ENCODE measurements at places on chromosomes 3 and 15.
A peak's percentile ranks its signal among the peaks of the same experiment; 100 is the strongest.

DNA sequence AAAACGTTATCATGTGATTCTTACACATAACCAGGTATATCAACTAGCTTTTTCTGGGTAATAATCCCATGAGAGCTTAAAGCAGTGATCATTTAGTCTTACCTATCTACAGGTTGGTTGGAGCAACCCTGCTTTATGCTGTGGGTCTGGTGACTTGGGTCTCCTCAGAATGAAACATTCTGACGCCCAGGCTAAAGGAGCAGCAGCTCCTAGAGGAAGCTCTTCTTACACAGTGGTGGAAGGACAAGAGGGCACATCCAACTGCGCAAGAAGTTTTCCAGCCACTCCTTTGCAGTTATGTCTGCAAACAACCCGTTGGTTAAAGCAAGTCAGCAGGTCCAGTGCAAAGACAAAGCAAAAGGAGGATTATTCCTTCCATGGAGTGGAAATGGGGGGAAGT lies 377.5 kb downstream of the EDEM1 start:
- no peak for DNase-seq

DNA sequence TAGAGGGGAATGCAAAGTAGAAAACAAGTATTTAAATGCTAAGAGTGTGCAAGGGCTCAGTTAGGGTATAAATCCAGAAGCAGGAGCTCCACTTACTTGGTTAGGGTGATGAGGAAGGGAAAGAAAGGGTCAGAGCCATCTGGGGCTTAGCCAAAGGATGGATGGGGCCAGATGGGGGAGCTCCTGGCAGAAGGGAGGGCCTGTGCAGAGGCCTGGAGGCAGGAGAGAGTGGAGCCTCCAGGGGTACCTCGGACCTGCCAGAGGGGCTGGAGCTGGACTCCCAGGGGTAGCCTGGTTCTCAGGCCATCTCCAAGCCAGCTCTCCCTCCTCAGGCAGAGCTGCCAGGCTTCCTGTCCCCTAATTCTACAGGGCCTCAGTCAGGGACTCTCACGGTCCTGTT lies 506.3 kb downstream of the SHQ1 start:
- no peak for DNase-seq

GRCh38 chr3:57007521-57008460 lies 52.7 kb upstream of the SPATA12 start:
- no peak for DNase-seq

- DNase-seq, result no peak
Measured at GRCh38 chr3:147760941-147761340, 351.8 kb downstream of the ZIC1 start.

DNA sequence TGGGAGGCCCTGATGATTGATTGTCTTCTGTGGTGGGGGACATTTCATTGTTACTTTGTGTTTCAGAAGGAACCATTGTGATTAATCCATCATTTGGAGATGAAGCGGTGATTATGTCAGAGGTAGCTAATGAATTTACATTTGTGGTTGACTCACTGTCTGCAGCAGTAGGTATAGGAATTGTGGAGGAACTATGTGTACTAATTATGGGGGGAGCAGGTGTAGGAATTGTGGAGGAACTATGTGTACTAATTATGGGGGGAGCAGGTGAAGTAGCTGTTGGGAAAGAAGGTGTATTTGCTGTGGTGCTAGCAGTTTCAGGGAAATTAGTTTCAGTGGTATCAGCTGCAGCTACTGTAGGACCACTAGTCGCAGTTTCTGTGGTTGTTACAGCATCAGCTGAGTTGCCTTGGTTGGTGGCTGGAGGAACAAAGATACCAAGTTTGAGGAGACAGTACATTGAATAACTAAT lies 6.9 kb downstream of the MUC13 start:
- no peak for DNase-seq

- no peak for DNase-seq
Measured at GRCh38 chr15:37094915-37095711, 5.2 kb downstream of the MEIS2 start.

- DNase-seq, result no peak
Measured at GRCh38 chr3:52872245-52872644, 25.1 kb downstream of the STIMATE start.

GRCh38 chr3:111919370-111920065 lies 59.3 kb upstream of the ABHD10 start:
- no peak for DNase-seq

GRCh38 chr3:197942956-197943556 lies 6.9 kb upstream of the RPL35A start:
- peak; percentile 56 for DNase-seq

GRCh38 chr15:31077181-31077580 lies 24.3 kb downstream of the TRPM1 start:
- DNase-seq, result no peak

DNA sequence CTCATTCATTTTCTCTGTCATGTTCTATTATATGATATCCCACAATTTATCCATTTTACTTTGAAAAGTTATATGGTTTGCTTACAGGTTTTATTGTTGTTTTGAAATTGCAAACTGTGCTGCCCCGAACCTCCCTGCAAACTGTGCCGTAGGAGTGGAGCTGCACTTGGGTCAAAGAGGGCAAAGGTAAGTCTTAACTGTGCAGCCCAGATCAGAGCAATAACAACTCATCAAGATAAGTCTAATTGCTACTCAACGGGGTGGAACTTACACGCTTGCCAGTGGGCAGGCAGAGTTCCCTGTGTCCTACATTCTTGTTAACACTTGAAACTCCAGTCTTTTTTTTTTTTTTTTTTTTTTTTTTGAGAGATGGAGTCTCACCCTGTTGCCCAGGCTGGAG lies 33.2 kb downstream of the ZDHHC19 start:
- no peak for DNase-seq

DNA sequence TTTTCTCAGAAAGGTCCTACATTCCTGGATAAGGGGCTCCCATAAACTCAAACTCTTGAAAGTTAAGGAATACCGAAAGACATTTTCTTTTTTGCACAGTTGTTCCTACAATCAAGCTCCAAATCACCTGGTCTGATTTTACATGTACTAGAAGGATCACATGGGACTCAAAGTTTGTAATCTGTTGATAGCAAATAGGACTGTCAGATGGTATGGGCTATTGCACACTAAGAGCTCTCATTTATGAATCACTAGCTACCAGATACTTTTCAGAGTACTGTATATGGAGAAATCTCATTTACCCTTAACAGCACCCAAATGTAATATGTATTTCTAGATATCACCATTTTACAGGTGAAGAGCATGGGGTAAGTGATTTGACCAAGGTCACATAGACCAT lies 49.5 kb upstream of the CMSS1 start:
- DNase-seq, result no peak

- DNase-seq, result no peak
Measured at GRCh38 chr3:181839916-181840297, 128.2 kb downstream of the SOX2 start.

DNA sequence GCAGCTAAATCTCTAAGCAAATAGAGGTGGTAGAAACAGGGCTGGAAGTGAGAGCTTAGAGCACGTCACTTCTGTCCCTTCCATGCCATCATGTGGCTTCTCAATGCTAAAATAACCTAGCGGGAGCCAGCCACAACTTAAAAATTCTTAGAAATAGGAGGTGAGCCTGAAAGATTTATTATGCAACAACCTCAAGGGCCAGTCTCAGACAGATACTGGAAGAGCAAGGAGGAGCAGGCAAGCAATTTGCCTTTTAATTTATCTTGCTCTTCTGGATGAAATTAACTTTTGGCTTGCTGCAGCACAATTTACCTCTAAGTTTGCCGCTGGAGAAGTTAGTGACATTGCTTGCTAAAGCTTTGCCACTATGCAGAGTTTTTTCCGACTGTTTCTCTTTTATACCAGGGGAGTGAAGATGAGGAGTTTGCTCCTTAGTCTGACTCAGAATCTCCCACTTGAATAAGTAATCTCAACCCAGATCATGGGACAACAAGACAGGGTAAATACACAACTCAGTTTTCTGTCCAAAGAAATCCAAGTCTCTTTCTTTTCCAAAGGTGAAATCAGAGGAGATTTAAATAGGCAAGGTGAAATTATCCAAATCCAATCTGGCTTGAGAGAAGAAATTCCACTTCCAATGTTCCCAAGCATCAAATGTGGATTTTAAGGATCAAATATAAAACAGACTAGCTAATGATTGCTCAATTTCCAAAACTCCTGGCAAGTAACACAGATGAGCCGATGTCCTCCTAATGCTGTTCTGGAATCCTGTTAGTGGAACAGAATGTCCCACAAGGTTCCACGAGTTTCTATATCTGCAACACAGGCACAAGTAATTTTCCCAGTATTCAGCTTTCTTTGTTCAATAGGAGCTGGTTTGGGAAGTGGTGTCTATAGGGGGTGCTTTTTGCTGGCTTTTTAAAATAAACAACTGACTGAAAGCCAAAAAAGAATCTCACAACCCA lies 329.4 kb upstream of the RORA start:
- no peak for DNase-seq

GRCh38 chr3:60803216-60804173 lies 447.8 kb downstream of the FHIT start:
- DNase-seq, result no peak

DNA sequence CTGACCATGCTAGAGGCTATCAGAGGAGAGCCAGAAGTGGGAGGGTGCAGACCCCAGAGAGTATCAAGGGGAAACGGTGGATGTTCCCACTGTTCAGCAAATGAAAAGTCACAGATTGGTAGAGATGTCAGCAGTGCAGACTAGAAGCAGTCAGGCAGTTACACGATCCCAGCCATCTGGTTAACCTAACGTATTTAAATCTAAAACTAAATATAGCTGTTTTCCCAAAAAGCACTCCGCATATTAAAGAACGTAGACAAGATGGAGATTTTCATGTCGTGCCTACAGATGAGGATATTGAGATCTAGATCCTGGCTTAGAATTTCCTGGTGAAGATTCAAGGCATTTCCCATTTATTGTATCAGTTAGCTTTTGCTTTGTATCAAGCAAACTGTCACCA lies 25.2 kb downstream of the PXYLP1 start:
- no peak for DNase-seq

GRCh38 chr3:140131895-140132294 lies 196.9 kb downstream of the CLSTN2 start:
- no peak for DNase-seq

- DNase-seq, result no peak
Measured at GRCh38 chr15:83764201-83764838, 110.4 kb downstream of the ADAMTSL3 start.

DNA sequence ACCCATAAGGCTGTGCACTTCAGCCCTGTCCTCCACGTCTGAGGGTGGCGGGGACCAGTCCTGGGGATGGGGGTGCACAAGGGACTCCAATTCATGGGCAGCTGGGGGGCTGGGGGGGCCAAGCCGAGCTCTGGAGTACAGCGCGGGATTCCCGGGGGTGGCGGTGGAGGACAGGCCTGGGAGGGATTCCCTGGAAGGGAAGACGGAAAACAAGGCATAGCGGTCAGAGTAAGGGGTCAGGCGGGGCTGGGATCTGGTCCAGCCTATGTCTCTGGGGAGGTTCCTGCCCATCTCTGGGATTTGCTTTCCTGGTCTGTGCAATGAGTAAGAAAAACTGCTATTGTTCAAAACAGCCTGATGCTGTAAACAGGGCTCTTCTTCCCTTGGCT lies 8.1 kb upstream of the IGDCC3 start:
- no peak for DNase-seq

GRCh38 chr3:27630885-27631284 lies 91.2 kb downstream of the EOMES start:
- no peak for DNase-seq

DNA sequence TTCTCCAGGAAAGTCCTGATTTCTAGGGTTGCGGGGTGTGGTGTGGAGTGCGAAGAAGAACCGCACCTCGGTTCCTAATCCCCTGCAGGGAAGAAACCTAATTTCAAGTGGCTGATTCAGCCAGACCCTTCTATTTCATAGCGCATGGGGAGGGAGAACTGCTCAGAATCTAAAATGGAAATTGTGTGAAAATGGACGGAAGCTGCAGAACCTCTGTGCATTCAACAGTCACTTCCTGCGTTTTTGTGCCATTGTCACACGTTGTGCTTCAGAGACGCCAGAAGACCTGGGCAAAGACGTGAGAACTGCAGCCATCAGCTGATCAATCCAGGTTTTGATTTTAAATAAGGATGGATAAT lies 1.2 kb downstream of the SIDT1 start:
- peak; percentile 62 for DNase-seq

DNA sequence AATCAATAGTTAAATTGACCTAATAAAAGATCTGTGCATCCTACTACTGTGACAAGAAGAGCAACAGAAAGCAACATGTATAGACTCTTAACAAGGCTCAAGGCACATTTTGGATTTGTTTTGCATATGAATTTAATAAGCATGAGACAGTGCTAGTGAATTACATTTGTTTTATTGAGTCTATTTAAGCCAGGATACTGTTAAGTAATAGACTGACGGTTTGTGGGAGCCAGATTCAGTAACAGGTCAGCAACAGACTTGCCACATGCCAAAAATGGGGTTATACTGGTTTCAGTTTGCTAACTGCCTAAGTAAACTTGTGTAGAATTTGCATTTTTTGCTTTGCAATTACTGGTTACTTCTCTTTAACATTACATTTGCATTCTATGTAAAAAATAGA lies 54.0 kb downstream of the MBNL1 start:
- DNase-seq, result peak; percentile 41

DNA sequence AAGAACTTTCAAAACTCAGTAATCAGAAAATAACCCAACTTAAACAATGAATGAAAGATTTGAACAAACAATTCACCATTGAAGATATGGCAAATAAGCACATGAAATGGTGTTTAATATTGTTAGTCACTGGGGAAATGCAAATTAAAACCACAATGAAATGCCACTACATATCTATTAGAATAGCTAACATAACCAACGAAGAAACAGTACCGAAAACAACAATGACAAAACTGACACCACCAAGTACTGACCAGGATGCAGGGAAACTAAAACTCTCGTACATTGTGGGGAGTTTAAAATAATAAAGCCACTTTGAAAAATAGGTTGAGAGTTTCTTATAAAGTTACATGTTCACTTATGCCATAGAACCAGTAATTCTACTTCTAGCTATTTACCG lies 69.1 kb downstream of the KBTBD8 start:
- DNase-seq, result no peak

DNA sequence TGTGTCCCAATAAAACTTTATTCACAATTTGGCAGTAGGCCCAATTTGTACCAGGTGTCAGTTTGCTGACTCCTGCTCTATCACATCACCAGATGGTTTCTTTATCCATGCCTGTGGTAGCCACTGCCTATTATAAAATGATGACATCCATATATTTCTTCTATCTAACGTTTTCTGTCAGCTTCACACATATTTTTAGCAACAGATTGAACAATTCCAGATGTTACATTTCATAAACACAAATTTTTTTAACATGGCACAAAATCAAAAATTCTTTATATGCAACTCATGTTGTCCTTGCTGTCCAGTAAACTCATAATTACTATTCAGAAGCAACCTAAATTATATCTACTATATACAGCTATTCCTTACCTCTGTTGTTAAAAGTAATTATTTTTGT lies 1371.6 kb downstream of the NSUN3 start:
- DNase-seq, result no peak

All from CD4-positive, alpha-beta T cell treated with Interleukin-12 subunit alpha and Interleukin-12 subunit beta, for 1 hour (primary cell).